ENCODE measurements at places on chromosomes 4 and X.

DNA sequence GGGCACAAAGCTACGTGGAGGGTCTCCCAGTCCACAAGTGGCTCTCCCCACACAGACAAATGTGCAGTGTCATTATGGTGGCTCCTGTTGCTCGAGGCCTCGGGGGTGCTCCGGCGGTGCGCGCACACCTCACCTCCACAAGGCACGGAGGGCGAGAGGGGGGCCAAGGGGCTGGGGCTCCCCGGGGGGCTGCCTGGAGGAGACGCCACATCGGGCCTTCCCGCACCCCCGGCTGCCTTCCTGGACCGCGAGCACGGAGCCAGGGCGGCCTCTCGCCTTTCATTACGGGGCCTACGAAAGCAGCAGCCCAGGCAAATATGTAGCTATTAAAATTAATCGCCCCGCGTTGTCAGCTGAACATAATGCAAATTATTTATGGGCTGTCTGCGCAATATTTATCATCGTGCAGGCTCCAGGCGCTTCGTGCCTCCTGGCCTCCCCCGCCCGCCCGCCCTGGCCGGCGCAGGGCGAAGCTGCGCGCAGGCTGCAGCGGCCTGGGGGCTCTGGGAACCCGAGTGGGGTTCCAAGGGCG is 70.8 kb upstream of the BCOR start:
- H3K27ac ChIP-seq = no peak overlapping the region
- H3K4me1 ChIP-seq = peaks cover 7% of the 10 kb centered on the region
- no peaks in the 10 kb centered on the region for H3K27me3 ChIP-seq
- DNase-seq = no peak
- no peaks in the 10 kb centered on the region for H3K36me3 ChIP-seq
- H3K4me3 ChIP-seq = peak overlapping the region; percentile 74

GRCh38 chrX:134374294-134374693 is 85.7 kb upstream of the HPRT1 start:
- no peak overlapping the region for H3K27ac ChIP-seq
- no peaks in the 10 kb centered on the region for H3K4me1 ChIP-seq
- peak overlapping the region; percentile 95 for H3K4me3 ChIP-seq
- H3K36me3 ChIP-seq = no peaks in the 10 kb centered on the region
- no peak for DNase-seq

DNA sequence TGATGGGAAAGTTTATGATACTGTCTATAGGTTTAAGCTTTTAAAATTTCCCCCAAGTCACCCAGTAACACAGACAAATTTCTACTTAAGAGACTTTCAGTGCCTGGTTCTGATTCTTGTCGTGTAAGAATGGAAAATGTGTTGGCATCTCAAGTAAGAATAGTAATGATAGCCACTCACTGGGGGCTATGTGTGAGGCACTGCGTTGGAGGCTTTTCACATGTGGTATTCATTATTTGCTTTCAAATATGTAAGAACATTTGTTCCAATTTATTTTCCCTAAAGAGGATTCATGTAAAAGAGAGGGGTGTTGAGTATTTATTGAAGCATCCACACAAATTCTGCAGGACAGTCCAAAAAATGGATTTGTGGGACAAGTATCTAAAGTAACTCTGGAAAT is 143.6 kb downstream of the FNIP2 start:
- H3K27me3 ChIP-seq = no peaks in the 10 kb centered on the region
- no peak overlapping the region for H3K4me3 ChIP-seq
- peaks cover 34% of the 10 kb centered on the region for H3K4me1 ChIP-seq
- no peaks in the 10 kb centered on the region for H3K36me3 ChIP-seq

- H3K36me3 ChIP-seq = peaks cover 6% of the 10 kb centered on the region
- peak overlapping the region; percentile 88 for H3K4me3 ChIP-seq
- DNase-seq = no peak
- peaks cover 5% of the 10 kb centered on the region for H3K4me1 ChIP-seq
- H3K27ac ChIP-seq = peak overlapping the region; percentile 92
- no peaks in the 10 kb centered on the region for H3K27me3 ChIP-seq
These were observed 1.5 kb downstream of the COX18 start for GRCh38 chr4:73067971-73068394.

DNA sequence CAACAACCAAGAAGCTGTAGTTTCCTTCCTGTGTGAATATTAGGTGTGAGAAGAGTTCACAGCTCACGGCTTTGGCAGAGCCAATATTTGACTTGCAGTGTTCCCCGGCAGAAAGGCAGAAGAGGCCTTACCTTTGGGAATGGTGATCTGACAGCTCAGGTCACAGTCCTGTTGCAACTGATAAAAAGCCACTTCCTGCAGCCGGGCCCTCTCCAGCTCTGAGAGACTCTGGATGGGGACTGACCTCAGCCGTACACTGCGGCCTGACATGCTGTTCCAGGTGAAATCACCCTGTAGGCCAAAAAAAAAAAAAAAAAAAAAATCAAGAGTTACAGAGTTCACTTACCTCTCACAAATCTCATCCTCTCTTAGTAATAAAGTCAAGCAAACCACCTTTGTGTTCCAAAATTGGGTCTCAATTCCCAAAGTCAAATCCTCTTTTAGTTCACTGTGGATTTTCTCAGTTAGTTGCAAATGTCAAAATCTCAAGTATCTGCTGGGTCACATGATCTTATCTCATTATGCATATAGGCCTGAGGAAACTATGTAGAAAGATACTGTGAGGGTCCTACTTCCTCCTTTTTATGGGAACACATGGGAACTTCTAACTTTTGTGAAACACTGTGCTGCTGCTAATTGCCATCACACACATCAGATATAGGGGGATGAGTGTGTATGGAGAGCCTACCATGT is 38.6 kb upstream of the AMELX start:
- H3K27ac ChIP-seq = no peak overlapping the region
- no peaks in the 10 kb centered on the region for H3K27me3 ChIP-seq
- H3K4me1 ChIP-seq = no peaks in the 10 kb centered on the region
- no peak overlapping the region for H3K4me3 ChIP-seq

- H3K4me1 ChIP-seq = no peaks in the 10 kb centered on the region
- DNase-seq = no peak
- no peaks in the 10 kb centered on the region for H3K27me3 ChIP-seq
- H3K4me3 ChIP-seq = no peak overlapping the region
- no peak overlapping the region for H3K27ac ChIP-seq
- H3K36me3 ChIP-seq = no peaks in the 10 kb centered on the region
These were observed 102.4 kb downstream of the CLNK start for GRCh38 chr4:10582059-10582686.

DNA sequence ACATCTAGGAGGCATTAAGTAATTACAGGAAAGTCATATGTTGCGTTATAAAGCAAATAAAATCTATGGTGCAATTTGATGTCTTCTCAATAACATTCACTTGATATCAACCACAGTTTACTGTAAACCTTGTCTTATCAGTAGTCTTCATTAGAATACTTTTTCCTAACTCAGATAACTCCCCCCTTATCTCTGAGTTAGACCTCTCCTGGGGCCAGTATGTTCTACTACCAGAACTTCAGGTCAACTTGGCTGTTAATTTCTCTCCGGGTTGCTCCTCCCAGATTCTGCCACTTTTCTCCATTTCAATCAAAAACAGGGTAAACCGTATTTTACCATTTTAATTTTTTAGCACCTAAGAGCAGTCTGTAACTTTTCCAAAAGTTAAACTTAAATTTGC is 50.0 kb downstream of the KDR start:
- H3K36me3 ChIP-seq = no peaks in the 10 kb centered on the region
- no peak overlapping the region for H3K4me3 ChIP-seq
- no peaks in the 10 kb centered on the region for H3K27me3 ChIP-seq
- peaks cover 16% of the 10 kb centered on the region for H3K4me1 ChIP-seq
- H3K27ac ChIP-seq = no peak overlapping the region

GRCh38 chr4:57113870-57114269 is 3.7 kb upstream of the IGFBP7 start:
- no peak overlapping the region for H3K4me3 ChIP-seq
- no peaks in the 10 kb centered on the region for H3K27me3 ChIP-seq
- no peaks in the 10 kb centered on the region for H3K36me3 ChIP-seq
- no peak overlapping the region for H3K27ac ChIP-seq

- no peaks in the 10 kb centered on the region for H3K27me3 ChIP-seq
- no peak overlapping the region for H3K27ac ChIP-seq
- H3K36me3 ChIP-seq = no peaks in the 10 kb centered on the region
These were observed 1443.3 kb downstream of the RAPGEF2 start for GRCh38 chr4:160546201-160546600.

DNA sequence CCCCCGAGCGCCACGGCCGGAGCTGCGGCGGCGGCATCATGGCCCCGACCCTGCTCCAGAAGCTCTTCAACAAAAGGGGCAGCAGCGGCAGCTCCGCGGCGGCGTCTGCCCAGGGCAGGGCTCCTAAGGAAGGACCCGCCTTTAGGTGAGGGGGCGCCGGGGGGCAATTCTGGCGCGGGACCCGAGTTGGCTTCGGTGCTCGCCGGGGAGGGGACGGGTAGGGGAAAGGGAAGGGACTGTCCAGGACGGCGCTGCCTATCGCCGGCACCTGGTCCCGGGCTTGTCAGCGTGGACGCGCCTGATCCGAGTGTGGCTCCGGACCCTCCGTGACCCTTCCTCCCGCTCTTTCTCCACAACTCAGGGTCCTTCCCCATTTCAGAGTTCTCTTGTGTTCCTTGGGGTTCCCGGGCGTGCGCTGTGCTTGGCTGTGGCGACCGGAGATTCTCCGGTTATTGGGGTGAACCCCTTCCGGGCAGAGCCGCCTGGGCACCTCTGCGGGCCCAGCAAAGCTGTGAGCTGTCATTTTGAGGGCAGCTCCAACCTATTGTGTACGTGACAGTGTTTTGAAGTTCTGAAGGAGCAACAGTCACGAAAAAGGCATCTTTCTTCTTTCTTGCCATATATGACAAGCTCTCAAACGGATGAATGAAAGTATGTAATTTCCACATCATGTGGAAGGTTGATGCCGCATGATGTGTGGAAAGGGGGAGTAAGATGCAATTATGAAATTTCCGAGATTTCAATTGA is 522 bp downstream of the FNIP2 start:
- peak overlapping the region; percentile 81 for H3K4me3 ChIP-seq
- H3K27me3 ChIP-seq = no peaks in the 10 kb centered on the region
- H3K4me1 ChIP-seq = peaks cover 55% of the 10 kb centered on the region
- H3K27ac ChIP-seq = peak overlapping the region; percentile 89
- no peak for DNase-seq

- peaks cover 11% of the 10 kb centered on the region for H3K36me3 ChIP-seq
- no peaks in the 10 kb centered on the region for H3K4me1 ChIP-seq
- peak overlapping the region; percentile 18 for H3K27ac ChIP-seq
- no peaks in the 10 kb centered on the region for H3K27me3 ChIP-seq
- no peak overlapping the region for H3K4me3 ChIP-seq
- no peak for DNase-seq
These were observed 135.2 kb downstream of the PDE5A start for GRCh38 chr4:119493419-119493818.

DNA sequence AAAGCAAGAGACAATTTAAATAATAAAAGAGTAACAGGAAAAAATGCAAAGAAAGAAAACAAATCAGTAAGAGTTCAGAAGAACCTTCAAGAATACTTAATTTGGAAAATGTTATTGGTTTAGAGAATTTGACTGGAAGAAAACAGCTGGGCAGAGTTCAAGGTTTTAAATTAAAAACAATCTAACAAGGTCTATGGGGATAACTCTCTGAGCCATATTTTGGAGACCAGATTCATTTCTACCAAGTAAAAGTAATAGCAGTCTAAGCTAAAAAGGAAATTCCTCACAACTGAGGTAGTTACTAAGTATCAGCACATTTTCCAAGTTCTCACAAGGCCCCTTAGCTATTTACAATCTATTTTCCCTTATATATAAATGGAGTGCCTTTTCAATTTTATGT is 82.4 kb upstream of the TFDP3 start:
- H3K4me3 ChIP-seq = no peak overlapping the region
- H3K27ac ChIP-seq = no peak overlapping the region
- H3K36me3 ChIP-seq = no peaks in the 10 kb centered on the region
- H3K4me1 ChIP-seq = no peaks in the 10 kb centered on the region
- no peaks in the 10 kb centered on the region for H3K27me3 ChIP-seq
- no peak for DNase-seq

DNA sequence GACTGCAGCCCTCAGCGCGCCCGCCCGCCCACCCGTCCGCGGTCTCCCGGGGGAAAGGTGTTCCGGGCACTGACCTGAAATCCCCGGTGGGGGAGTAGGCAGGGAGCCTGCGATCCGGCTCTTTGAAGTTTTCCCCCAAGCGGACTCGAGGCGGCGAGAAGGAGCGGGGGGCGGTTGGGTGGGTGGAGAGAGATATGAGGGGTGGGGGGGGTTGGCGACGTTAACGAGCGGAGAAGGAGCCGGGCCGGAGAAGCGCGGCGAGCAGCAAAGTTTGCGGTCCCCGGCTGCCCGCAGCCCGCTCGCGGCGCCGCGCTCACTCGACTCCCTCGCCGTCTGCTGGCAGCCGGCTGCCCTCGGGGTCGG is 636 bp downstream of the BCOR start:
- peaks cover 22% of the 10 kb centered on the region for H3K4me1 ChIP-seq
- no peaks in the 10 kb centered on the region for H3K36me3 ChIP-seq
- no peak for DNase-seq
- H3K4me3 ChIP-seq = peak overlapping the region; percentile 80
- no peaks in the 10 kb centered on the region for H3K27me3 ChIP-seq

DNA sequence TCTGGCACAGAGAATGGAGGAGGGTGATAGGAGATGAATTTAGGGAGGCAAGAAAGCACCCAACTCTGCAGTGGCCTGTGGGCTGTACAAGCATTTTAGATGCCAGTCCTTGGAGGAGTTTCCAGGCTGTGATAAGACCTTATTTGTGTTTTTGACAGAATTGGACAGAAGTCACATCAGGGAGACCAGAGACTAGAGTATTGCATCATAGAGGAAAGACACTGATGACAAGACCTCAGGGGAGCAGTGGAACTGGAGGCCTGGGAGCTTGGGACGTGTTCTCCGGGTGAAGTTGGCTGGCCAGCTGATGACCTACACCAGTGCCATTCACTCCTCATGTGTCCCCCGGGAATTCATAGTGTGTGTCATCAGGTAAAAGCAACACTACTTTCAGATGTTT is 284.0 kb upstream of the ZFP42 start:
- no peak overlapping the region for H3K4me3 ChIP-seq
- no peaks in the 10 kb centered on the region for H3K27me3 ChIP-seq
- DNase-seq = no peak
- no peaks in the 10 kb centered on the region for H3K4me1 ChIP-seq
- no peaks in the 10 kb centered on the region for H3K36me3 ChIP-seq
- no peak overlapping the region for H3K27ac ChIP-seq

DNA sequence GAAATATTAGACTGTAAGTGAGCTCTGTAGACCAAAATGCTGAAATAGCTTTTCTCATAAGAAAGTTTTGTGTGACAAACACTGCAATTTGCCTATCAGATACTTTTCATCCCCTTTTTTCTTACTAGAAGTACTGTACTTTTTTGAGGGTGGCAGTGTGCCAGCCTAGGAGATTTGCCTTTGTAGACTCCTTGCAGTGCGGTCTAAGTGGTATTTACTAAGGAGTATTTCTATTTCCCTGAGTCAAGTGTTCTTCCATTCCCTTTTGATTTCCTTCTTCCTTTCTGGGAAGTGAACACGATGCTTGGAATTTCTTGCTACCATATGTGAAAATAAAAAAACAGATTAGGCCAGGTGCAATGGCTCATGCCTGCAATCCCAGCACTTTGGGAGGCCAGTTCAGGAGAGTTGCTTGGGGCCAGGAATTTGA is 34.6 kb downstream of the PDLIM5 start:
- H3K4me3 ChIP-seq = no peak overlapping the region
- no peaks in the 10 kb centered on the region for H3K36me3 ChIP-seq
- no peak for DNase-seq

Measured in thoracic aorta (tissue), 2 donors.